AG10803 (cell line): ENCODE measurements at places on chromosomes 1 and 21.

DNA sequence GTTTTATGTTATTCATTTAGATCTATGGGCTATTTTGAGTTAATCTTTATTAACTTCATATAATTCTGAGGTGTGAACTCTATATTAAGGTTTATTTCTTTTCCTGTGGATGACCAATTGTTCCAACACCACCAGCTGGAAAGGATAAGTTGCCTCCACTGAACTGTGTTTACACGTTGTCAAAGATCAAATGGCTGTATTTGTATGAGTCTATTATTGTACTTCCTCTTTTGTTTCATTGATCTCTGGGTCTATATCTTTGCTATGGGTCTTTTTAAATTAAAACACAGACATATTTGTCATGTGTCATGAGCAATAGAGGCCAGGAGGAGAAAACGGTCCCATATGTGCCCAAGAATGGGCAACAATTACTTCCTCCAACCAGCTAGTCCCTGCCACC lies 5.2 kb upstream of the MAB21L3 start:
- DNase-seq = no peak

GRCh38 chr1:113976609-113977278 lies 2.5 kb upstream of the OLFML3 start:
- peak; percentile 66 for DNase-seq

- DNase-seq = no peak
Measured at GRCh38 chr1:16338961-16339360, 13.3 kb downstream of the FBXO42 start.

DNA sequence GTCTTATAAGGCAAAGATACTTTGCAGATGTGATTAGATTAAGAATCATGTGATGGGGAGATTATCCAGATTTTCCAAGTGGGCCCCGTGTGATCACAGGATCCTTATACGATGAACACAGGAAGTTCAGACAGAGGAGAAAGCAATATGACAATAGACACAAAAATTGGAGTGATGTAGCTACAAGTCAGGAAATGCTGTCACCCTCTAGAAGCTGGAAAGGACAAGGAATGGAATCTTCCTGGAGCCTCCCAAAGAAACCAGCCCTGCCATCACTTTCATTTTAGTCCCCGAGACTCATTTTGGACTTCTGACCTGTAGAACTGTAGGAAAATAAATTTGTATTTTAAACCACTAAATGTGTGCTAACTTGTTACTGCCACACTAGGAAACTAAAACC lies 61.9 kb upstream of the C1orf21 start:
- DNase-seq = no peak

DNA sequence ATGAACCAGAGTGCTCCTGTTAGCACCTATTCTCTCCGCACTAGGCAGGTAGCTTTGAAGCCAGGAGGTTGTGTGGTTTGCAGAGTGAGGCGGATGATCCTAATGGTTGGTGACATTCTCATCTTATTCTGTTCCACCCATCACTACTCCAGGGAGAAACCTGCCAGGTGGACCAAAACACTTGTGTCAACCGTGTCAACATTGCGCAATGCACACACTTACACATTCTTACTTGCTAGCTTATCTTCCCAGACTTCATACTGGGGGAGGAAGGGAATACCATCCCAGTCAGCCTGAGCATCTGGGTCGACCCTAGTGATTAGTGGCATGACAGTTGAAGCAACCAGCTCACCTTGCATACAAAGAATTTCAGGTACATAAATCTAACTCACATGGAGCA lies 236.9 kb downstream of the RPS6KC1 start:
- DNase-seq = no peak

GRCh38 chr1:66764994-66765578 lies 12.8 kb downstream of the DYNLT5 start:
- DNase-seq = peak; percentile 65

- DNase-seq = no peak
Measured at GRCh38 chr1:29162025-29162424, 19.7 kb downstream of the SRSF4 start.
